Osteoblast (primary cell): ENCODE measurements at places on chromosomes 12 and 14. TPM values are rescaled to one million over a fixed set of nuclear protein-coding genes. Genes with fewer than 3 reads are reported as not detected.

ADCY4 gene
- 17.7 and 18.8 TPM in 2 replicates for total RNA-seq

GPD1 gene
- under 0.01 TPM in 1 of 2 replicates, not detected in the other for total RNA-seq

RD3L gene
- not detected in 2 replicates for total RNA-seq

HCAR1 gene
- 0.59 and 1.1 TPM in 2 replicates for total RNA-seq

DEPDC4 gene
- total RNA-seq, result 0.36 and 1.5 TPM in 2 replicates

TAS2R31 gene
- 7.2 and 9.7 TPM in 2 replicates for total RNA-seq

GALNT9 gene
- 0.36 and 1.2 TPM in 2 replicates for total RNA-seq

TEX22 gene
- total RNA-seq, result under 0.01 and 0.29 TPM in 2 replicates
